ENCODE measurements at places on chromosomes 2 and 18.
A peak's percentile ranks its signal among the peaks of the same experiment; 100 is the strongest.

DNA sequence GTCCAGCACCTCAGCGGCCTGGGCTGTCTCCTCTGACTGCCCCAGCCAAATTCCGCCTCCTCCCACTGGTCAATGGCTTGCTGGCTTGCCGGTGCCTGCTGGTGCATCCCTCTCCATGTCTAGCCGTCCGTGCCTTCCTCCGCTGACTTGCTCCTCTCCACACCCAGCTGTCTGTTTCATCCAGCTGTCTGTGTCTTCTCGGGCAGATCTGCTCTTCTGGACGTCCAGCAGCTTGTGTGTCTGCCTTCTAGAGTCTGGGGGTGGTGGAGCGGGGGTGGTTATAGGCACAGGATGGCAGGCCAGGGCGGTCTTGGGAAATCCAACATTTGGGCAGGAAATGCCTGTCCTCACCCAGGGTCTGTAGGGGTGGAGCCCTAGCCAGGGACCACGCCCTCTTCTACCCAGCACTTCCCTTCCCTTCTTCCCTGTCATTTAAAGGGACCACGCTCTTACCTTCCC, 369.2 kb downstream of the GALNT13 start:
- no peak for DNase-seq

- DNase-seq: no peak
These were observed 46.3 kb upstream of the LPIN2 start for GRCh38 chr18:3059272-3059671.

DNA sequence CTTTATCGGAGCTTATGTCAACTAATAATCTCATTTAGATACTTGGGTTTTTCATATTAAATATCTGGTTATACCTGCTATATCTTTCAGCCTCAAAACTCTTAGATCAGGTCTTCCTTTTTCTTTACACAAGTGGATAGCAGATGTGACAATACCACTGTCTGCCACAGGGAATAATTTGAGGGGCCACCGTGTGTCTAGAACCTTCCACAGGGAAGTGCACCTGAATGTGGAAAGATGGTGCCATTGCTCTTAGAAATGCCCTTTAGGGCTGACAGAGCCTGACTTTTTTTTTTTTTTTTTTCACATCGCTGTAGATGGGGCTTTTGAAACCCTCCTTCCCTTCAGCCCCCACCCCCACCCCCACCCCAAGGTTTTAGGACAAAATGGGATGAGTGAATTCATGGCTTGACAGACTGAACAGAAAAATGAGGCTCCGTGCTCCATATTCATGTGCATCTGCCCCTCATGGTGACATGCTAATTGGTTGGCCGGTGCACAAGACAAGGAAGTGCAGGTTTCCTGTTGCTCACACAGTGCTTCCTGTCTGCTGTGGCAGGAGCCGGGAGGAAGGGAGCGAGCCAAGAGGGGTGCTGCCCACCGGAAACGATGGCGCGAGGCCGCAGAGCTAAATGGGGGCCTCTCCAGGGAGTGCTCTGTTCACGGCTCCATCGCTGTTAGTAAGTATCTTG, 246.0 kb downstream of the LDLRAD4 start:
- DNase-seq: peak; percentile 60

- no peak for DNase-seq
These were observed 35.7 kb upstream of the RAB1A start for GRCh38 chr2:65165558-65165957.

GRCh38 chr2:26922405-26923188, 47.8 kb upstream of the MAPRE3 start:
- peak; percentile 12 for DNase-seq

- no peak for DNase-seq
These were observed 239.0 kb downstream of the PHLPP1 start for GRCh38 chr18:62954366-62954765.

GRCh38 chr2:240990726-240991377, 7.6 kb upstream of the SNED1 start:
- DNase-seq: no peak

DNA sequence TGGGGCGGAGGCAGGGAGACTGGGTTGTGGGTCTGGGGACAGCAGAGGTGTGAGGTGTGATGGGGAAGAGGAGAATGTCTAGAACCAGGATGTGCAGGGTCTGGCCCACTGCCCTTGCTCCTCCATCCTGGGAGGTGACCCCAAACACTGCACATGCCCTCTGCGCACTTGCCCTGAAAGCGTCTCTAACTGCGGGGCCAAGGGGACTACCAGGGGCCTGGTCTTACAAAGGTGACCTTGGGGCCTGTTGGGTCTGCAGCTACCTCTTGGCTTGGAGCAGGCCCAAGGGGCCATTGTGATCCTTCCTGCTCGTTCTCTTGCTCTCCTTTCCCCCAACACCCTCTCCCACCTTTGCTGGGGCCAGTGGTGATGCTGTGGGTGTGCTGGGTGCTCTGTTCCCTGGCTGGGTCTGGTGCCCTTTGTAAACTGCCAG, 48.0 kb upstream of the FAHD2A start:
- no peak for DNase-seq

- no peak for DNase-seq
These were observed 232.7 kb downstream of the SLC8A1 start for GRCh38 chr2:40219141-40219540.

DNA sequence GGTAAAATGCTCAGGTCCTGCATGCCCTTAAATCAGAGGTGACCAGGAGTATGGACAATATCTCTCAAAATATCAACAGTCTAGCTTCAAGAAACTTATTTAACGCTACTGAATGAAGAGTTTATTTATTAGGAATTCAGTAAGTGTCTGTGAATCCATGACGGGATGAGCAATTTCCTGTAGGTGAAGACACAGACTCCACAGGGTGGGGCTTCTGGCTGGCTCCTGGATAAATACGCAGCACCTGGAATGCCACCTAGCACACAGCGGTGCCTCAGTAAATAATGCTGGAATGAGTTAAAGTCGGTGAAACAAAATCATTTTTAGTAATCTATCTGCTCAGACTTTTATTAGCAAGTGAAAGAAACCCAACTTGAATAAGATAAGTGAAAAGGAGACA, 29.4 kb upstream of the MBP start:
- DNase-seq: no peak

DNA sequence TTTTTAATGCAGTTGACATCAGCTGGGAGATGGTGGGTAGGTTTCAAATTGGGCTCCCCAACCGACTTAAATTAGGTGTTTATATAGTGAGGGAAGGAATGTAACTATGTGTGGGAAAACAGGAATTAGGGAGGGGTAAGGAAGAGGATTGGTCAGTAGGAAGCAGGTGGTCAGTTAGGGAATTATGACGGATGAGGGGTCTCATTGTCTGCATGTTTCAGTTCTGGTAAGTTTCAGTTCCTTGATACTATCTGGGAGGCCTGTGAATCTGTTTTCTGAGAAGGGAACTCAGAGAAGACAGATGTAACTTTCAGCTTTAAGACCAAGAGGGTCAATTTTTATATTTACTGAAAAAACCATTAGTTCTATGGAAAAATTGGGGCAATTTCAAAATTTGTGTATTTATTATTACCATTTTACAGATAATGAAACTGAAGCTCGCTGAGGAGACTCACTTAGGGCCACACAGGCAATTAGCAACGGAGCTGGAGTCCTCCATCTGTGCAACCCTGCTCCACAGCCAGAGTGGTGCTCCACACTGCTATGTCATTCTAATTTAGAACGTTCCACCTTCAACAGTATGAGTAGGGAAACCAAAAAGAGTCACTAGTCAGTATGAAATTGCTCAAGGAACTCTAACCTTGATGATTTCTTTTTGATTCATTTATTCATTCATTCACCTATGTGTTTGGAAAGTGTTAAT, 36.0 kb upstream of the CCDC195 start:
- DNase-seq: no peak

- DNase-seq: no peak
These were observed 190.1 kb downstream of the RAD51AP2 start for GRCh38 chr2:17328161-17328560.

DNA sequence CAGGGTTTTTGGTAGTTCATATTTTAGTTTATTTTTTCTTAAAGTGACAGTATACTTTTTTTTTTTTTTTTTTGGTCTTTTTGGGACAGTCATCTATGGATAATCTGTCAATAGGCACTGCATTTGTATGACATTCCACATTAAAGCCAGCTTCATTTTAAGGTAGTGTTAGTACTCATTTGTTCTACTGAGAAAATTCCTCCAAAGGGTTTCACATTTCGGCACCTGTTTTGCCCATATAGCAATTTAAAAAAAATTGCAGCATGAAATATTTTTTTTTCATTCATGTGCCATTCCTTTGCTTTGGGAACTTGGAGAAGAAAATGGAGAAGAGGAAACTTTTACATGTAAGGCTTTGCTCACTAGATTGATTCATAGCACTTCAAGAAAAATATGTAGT, 276.3 kb upstream of the TCF4 start:
- no peak for DNase-seq

Data from stimulated activated CD8-positive, alpha-beta memory T cell treated with anti-CD3 and anti-CD28 coated beads, Interleukin-7, amount 100 ng/mL, for 4 hours (primary cell).